Tibial artery (tissue), 4 donors: ENCODE measurements at places on chromosomes 7 and 10.

GRCh38 chr10:103637927-103638557 is 144.5 kb downstream of the NEURL1 start:
- peak; percentile 95 for DNase-seq

GRCh38 chr7:142529591-142529990 is 219.7 kb upstream of the PRSS1 start:
- DNase-seq: no peak

DNA sequence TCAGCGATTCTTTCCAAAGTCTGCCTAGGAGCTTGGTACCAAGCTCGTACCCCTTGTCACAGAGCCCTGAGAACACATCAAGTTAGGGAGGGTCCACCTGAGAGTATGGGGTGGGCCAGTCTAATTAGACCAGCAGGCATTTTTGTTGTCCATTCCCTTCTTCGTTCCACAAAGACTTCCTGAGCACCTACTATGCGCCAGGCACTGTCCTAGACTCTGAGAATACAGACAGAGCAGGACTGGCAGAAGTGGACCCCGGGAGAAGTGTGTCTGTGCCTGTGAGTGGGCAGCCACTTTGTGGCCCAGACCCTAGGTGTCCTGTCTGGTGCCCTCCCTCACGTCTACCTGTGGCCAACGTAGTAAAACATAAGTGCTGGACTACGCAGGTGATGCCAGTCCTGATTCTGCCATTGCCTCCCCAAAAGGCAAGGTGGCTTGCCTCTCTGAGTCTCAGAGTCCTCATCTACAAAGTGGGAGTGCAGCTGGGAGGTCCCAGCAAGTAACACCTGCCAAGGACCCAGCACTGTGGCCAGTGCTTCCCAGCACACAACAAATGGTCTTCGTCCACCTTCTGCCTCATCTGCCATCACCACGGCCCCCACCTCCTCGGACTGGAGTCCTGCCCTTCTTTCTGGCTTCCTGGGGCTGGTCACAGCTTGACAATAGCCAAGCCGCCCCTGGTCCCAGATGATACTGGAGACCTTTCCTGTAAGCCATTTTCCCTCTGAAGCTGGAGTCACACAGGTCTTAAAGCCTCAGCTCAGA is 54.3 kb upstream of the DUSP5 start:
- no peak for DNase-seq

- DNase-seq: no peak
These were observed 66.8 kb upstream of the EXOC4 start for GRCh38 chr7:133186060-133186459.

GRCh38 chr10:130108934-130109604 is 1.6 kb downstream of the C10orf143 start:
- DNase-seq: no peak

DNA sequence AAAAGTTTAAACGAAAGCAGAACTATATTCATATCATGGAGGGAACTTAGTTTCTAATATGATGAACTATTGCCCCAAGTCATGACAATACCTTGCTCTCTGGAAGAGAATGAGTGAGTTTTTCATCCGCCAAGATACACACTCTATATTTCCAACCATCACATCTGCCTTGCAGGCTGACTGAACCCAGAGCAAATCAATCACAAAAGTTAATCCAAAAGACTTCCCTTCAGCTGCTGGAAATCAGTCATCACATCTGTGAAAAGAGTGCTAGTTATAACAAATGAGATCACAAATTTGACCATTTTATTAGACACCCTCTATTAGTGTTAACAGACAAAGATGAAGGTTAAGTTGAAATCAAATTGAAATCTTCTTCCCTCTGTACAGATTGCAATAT is 261.7 kb upstream of the PRKCQ start:
- DNase-seq: no peak
